Stimulated activated CD8-positive, alpha-beta memory T cell treated with anti-CD3 and anti-CD28 coated beads, Interleukin-7, amount 100 ng/mL, for 1 hour (primary cell): ENCODE measurements at places on chromosomes 3 and 15.

DNA sequence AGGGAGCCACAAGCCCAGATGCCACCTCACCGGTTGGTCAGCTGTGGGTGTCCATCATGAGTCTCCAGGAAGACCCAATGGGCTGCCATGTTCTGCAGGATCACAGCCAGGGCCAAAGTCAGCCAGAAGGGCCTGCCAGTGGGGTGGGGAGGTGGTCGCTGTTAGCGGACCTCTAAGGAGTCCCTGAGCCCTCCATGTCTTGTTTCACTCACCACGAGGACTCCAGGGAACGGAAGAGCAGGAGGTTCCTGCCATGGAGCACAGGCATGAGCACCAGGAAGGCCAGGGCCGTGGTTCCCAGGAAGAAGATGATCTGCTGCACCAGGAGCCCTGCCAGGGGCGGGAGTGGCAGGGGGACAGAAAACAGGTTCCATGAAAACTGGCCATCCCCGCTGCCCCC lies 8.6 kb downstream of the ISLR start:
- no peak for DNase-seq

DNA sequence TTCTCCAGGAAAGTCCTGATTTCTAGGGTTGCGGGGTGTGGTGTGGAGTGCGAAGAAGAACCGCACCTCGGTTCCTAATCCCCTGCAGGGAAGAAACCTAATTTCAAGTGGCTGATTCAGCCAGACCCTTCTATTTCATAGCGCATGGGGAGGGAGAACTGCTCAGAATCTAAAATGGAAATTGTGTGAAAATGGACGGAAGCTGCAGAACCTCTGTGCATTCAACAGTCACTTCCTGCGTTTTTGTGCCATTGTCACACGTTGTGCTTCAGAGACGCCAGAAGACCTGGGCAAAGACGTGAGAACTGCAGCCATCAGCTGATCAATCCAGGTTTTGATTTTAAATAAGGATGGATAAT lies 1.2 kb downstream of the SIDT1 start:
- DNase-seq, result no peak

DNA sequence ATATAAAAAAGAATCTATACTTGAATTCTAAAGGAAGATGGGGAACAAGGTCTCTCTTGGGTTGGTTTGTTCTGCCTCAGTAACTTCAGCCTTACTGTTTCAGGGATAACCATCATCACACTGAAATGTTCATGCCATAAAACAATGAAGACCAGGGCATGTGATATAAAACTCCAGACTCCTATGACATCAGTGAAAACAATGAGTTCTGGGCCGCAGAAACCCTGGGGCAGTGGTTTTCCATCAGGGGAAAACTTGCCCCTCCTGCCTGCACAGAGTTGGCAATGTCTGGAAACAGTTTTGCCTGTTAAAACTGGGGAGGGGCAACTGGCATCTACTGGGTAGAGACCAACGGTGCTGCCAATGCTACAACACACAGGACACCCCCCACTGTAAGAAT lies 46.8 kb downstream of the CA12 start:
- no peak for DNase-seq

DNA sequence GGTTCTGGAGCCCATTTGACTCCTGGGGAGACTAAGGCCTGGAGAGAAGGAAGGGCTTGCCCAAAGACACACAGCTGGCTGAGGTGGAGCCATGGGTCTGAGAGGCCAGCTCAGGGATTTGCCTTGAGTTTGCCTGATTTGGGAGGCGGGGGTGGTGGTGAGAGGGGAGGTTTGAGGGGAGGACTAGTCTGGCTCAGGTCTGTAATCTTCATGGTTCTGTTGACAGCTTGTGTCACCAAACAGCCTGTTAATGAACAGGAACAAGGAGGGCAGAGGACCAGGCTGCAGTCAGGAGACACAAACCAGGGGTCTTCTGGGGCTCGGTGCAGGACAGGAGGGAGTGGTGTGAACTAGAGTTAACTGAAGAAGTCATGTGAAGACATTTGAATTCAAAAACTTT lies 3.6 kb downstream of the TRH start:
- no peak for DNase-seq

DNA sequence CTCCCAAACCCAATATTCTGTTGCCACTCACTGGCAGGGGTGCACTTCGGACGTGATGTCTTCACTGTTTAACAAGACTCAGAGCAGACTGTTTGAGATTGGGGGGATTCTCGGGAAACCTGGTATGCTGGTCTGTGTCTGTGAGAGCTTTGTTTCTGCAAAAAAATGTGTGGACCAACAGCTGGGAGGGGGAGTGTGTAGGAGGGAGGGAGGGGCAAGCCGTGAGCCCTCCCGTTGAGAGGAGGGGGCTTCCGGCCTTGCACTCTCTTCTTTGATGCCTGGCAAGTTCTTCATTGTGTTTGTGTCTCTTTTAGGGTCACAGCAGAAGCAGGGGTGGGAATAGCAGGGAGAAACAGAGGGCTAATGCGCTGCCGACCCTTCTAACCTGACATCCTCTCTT lies 74.9 kb upstream of the NDN start:
- DNase-seq, result no peak

GRCh38 chr3:32910954-32911353 lies 40.5 kb upstream of the CCR4 start:
- no peak for DNase-seq

DNA sequence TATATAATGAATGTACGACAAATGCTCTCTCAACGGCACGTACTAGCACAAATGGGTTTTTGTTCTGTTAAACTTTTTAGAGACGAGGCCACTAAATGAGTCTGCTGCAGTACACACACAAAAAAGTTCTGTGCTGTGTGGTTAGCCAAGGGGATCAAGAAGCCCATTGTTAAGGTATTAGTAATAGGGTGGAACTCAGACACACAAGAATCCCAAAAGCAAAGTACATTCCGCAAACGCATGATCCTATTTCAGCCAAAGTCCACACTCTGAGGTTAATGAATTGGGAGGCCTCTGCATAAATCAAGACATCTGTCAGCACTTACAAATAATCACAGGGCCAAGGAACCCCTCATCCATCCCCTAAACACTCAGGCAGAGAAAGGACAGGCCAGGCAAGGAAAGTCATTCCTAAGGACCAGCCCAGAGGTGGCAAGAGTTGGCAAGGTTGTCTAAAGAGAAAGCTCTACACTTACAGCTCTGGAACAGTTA lies 12.1 kb downstream of the OSBPL10 start:
- no peak for DNase-seq

GRCh38 chr3:72418244-72418643 lies 430.0 kb downstream of the SHQ1 start:
- DNase-seq, result no peak
